ENCODE measurements at places on chromosomes 3 and 15.

- no peak for DNase-seq
These were observed 74.1 kb downstream of the MSL2 start for GRCh38 chr3:136122006-136122405.

DNA sequence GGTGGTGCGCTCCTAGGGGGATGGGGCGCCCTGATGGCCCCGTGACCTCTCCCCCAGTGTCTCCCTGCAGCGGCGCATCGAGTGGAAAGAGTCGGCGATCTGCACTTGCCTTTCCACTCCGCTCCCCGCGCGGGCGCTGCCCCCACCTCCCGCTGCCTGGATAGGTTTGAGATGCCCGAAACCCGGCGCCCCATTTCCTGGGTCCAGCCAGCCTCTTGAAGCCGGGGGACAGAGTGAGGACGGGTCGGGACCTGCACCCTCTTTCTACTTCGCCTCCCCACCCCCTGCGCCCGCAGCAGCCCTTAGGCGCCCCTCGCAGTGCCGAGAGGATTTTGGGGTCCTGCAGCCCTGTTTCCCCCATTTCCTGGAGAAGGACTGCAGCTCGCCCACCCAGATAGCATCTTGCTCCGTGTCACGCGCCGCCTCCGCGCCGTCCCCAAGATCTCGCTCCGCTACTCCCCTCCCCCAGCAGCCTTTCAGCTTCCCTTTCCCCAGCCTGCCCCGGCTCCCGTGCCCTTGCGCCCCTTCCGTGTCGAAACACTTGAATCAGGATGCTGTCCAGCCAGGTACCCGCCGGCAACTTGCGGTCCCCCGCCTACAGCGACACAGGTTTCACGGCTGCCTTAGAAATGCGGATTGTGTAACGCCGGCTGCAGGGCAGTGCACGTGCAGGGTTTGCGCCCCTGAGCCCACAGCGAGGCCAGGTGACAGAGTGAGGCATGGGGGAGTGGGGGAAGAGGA is 519 bp downstream of the ABHD6 start:
- peak; percentile 66 for DNase-seq

DNA sequence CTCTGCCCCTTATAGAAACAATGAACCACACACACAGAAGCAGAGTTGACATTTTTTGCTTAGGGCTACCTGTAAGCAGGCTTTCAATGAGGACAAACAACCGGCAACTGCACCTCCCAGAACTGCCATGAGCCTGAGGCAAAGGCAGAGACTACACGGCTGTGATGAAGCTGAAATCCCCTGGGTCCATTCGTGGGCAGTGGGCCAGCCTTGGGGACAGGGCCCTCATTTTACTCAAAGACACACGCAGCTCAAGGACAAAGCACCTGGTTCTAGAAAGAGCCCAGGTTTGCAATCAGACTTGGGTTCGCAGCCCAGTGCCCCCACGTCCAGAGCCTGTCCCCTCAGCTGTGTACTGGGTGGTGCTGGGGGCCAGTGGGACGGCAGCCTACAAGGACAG is 17.9 kb downstream of the FAM174B start:
- DNase-seq = no peak

- no peak for DNase-seq
These were observed 53.6 kb downstream of the SETD5 start for GRCh38 chr3:9450991-9451390.

DNA sequence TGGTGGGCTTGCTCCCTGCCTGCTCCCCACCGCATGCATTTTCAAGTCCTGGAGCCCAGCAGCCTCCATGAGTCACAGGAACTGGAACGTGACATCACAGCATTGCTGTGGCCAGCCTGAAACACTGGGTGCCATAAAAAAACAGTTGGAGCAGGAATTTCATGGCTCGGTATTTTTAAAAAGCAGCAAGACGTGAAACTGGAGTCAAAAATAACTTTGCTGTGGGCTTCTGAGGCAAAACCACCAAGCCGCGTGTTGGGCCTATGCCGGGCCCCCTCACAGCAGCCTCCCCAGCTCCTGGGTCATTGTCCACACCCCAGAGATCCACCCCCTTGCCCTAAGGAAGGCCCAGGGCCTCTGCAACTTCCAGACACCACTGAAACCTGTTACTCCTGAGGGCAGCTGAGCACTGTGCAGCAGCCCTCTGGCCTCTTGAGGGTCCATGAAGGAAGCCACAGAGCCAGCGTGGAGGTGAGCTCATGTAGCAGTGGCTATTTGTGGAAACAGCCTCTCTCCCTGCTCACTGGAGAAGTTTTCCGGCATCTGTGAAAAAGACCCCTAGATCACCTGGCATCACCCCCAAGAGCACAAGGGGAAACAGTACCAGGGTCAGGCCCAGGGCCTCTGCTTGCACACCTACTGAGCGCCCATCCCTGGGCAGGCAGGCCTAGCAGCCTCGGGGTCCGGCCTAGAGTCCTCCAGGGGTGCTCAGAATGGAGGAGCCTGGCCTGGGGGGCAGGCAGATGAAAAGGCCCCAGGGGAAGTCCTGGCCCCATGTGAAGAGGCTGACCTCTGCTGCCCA is 34.0 kb upstream of the DUSP7 start:
- no peak for DNase-seq
